ENCODE measurements at places on chromosomes 16 and 17. TPM values are rescaled to one million over a fixed set of nuclear protein-coding genes. Genes with fewer than 3 reads are reported as not detected.

The HOXB4 gene
- total RNA-seq = 0.45 TPM

DNA sequence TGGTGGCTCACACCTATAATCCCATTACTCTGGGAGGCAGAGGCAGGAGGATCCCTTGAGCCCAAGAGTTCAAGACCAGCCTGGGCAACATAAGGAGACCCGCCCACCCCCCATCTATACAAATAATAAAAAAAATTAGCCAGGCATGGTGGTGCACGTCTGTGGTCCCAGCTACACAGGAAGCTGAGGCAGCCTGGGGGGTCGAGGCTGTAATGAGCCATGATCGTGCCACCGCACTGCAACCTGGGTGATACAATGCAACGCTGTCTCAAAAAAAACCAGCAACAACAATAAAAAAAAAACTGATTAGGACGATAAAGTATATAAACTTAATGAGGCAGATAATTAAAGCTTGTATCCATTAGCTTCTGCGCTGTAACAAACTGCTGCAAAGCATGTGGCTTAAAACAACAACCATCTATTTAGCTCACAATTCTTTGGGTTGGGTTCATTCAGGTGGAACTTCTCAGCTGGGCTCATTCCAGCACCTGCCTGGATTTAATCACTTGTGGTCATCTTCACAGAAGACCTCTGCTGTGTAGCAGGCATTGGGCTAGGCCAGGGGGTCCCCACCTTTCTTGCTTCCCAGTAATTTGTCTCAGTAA is 45.8 kb downstream of the LCMT1 start:
- DNase-seq = no peak

DNA sequence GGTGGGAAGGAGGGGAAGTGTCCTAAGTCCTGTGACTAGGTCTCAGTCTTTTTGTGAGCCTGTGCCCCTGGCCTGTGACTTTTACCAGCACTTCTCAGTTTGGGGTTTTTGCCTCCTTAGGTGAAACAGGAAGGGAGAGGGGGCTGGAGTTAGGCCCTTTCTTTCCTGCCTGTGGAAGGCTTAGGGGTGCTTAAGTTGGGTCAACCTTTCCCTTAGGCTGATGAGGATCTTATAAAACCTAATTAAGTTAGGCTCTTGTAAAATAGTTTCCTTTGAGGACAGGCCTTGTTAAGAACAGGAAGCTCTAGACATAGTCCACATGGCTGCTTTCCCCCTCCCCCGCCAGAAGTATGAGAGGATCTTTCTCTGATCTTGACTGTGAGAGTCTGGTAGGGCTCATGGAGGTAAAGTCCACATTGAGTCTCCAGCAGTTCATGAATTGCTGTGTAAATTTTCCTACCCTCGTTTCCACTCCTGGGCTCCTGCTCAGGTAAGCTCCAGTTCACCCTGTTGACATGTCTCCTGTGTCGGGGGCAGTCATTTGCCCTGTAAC is 17.0 kb upstream of the DNASE1 start:
- no peak for DNase-seq

DNA sequence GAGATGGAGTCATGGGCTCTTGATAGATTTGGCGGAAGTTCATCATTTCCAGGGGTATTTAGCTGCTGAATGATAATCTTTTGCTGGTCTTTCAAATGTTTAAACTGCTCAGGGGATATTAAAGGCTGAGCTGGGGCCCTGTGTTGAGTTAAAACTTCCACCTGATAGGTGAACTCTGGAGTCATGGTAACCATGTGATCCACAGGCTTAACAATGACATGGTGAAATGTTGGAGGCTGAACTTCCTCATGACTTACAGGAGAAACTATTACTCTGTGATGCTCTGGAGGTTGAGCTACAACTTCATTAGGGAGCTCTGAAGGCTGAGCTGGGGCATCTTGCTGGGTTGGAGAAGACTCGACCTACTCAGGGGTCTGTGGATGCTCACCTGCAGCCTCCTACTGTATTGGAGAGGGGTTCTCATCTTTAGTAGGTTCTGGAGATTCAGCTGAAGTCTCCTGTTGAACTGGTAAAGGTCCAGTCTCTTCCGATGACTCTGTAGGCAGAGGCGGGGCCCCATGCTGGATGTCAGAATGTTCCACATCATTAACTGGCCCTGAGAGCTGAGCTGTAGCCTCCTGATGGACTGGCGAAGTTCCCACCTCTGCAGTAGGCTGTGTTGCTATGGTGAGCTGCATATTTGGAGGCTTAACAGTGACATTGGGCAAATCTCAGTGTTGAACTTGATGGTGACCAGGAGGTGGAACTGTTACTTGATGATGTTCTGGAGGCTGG is 24.2 kb downstream of the RDM1 start:
- no peak for DNase-seq

DNA sequence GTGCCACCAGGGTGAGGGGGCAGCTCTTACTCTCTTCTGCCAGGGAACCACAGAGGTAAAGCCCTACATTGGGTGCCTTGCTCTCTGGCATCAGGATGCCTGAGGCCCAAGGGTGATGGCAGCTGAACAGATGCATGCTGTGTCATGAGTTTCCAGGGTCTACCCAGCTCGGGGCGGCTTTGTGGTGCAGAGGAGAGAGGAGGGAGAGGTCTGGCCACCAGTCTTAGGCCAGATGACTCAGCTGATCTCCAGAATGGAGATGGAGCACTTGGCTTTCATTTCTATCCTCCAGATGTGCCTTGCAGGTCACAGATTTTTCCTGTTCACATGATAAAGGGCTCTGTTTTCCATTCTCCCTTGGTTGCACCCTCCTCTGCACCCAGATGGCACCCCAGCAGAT is 23.6 kb upstream of the USP22 start:
- DNase-seq = no peak

DNA sequence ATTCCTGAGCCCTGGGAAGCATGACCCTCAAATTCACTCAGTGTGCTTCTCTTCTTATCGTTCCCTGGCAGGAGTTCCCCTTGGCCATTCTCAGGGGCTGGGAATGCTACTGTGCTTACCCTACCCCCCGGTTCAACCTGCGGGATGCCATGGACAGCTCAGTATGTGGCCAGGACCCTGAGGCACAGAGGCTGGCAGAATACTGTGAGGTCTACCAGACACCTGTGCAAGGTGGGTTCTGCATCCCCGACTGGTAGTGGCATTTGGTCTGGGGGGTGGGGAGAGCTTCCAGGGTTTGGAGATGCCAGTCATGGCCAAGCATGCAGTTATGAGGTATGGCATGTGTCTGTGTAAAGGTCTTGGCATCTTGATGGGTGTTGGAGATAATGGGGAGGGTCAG is 39.4 kb downstream of the WSCD1 start:
- DNase-seq = no peak

The EPX gene
- 0.08 TPM for total RNA-seq

DNA sequence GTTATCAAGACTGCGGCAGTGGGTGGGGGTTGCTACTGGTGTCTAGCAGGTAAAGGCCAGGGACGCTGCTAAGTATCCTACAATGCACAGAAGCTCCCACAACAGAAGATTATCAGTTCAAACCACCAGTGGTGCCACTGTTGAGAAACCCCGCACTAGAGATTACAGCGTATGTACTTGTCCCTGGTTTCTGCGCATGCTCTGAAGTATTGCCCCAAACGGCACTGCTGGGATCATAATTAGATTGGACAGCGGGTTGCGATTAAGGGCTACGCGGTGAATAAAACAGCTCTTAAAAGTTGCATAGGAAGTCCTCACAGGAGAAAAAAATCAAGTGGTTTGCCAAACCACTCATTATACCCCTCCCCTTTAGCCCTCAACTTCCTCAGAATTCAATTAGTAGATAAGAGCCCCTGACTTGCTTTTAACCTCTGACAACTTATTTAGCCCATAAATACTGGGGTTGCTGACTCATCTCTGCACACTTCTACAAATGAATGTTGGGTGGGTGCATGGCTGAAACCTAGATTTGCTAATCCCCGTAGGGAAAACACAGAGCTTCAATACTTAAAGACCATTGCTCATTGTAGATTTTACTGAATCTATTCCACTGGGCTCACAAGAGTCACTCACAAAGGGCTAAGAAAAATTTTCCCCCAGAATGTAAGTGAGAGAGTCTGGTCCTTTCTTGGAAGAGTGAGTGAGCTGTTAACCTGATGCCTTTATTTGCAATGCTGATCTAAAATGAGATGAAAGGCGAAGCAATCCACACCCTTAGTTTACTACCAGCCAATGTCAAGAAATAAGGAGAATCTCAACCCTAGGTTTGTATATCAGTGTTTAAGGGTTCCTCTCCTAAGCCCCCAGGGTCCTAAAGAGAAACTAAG is 91.8 kb downstream of the RGS9 start:
- peak; percentile 93 for DNase-seq

The LRRC36 gene
- total RNA-seq = 0.79 TPM

GRCh38 chr16:55667753-55668152 is 12.0 kb downstream of the SLC6A2 start:
- no peak for DNase-seq

DNA sequence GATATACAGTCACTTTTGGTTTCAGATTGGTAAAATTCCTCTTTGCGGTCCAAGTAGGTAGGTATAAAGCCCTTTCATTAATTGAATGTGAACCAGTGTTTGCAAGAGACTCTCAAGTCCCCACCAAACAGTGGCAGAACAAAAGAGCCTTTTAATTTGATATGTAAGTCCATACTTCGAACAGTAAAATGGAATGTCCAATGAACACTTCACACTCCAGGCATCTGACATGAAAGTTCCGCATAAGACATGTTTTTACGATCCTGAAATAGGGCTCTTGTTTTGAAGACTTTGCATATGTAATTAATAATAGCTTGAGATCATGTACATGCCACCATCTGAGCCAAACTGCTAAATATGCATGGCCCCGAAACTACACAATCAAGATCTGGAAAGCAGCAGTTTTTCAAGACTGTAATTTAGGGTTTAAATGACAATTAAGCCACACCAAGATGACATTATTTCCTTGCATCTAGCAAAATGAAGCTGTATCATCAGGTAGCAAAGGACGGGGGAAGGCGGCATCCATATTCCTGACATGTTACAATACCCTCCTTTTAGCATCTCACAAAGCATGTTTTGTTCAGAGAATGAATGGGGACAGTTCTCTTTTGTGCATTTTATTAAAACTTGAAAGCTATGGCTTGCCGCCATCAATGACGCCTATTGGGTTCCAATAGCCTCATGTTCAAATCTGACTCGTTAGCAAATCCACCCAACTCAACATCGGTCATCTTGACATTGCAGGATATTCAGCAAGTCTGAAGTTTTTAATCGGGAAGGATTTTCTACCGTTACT is 39.4 kb downstream of the LITAF start:
- DNase-seq = no peak

GRCh38 chr16:50653633-50654519 is 27.2 kb downstream of the SNX20 start:
- DNase-seq = no peak

The LRRC46 gene
- 0.35 TPM for total RNA-seq

The SMIM22 gene
- total RNA-seq = not detected

- DNase-seq = no peak
Measured at GRCh38 chr17:43846963-43847371, at the start of gene CD300LG. TSS of gene CD300LG (plus strand) at chr17:43847176. CDS start at chr17:43847217, 41 bp downstream.

DNA sequence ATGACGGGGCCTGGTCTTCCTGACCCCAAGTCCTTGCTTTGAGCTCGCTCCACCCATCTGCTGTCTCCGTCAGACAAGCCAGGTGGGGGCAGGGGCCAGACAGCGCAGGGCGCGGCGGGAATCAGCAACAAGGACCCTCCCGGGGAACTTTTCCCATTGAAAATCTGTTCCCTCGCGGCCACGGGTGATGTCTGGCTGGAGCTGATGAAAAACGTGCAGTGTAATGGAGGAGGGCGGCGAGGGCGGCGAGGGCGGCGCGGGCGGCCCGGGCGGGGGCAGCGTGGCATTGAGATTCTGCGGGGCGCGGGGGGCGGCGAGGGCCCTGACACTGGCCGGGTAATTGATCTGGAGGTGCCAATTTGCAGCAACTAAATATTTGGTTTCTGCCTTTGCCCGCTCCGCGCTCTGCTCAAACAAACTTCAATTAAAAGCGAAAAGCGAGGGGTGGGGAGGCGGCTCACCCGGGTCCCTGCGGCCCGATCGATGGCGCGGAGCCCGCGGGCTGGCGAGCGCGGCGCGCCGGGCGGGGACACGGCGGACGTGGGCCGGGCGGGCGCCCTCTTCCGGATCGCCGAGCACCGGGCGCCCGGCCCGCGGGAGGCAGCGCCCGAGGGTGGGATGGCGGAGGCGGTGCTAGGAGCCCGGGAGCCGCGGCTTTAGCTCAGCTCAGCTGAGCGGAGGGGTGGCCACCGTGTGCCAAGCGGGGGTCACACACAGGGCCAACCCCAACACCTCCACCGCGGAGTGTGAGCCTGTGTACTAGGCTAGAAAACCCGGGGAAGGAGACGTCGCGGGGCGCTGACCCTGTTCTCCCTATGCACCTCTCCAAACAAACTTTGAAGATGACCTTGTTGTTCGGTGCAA is 32.4 kb downstream of the DCAKD start:
- no peak for DNase-seq

- DNase-seq = peak; percentile 88
Measured at GRCh38 chr17:80984749-80985148, 6.9 kb upstream of the CHMP6 start.

GRCh38 chr17:2386400-2387085 is 14.3 kb downstream of the MNT start:
- DNase-seq = no peak

The TOX3 gene
- 0.31 TPM for total RNA-seq

The LPO gene
- total RNA-seq = not detected

GRCh38 chr17:65041518-65041917 is 15.0 kb downstream of the GNA13 start:
- no peak for DNase-seq

- peak; percentile 78 for DNase-seq
Measured at GRCh38 chr17:76252040-76252954, 12.0 kb upstream of the RNF157 start.

GRCh38 chr17:8044819-8045810 is 6.3 kb downstream of the ALOX15B start:
- no peak for DNase-seq

DNA sequence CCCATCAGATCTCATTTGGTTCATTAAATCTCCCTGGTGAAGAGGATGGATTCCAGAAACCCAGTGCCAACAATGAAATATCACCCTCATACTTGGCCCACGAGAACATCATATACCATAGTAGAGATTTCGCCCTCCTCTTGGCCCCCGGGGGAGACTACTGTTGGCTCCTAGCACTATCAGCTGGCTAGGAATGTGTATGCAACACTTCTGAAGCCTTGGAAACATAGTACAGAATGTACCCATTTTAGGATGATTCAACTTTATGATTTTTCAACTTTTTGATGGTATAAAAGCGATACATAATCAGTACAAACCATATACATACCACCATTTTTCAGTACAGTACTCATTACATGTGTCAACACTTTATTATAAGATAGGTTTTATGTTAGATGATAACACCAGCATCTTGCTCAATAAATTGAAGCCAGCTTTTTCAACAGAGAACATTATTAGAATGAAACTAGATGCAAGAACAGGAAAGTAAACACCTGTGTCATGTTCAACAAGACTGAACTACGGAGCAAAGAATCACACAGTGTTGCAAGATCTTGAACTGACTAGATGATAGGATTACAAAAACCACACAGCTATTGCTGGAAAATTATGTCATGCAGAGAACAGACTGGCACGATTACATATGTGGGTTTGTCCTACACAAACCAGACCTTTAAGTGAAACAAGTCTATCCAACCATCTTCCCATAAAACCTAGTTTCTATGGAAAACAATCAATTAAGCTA is 17.2 kb downstream of the RSL1D1 start:
- DNase-seq = peak; percentile 72

Measured in H4 (cell line).